Left renal pelvis (tissue), 4 donors: ENCODE measurements at places on chromosomes 4 and X.
A peak's percentile ranks its signal among the peaks of the same experiment; 100 is the strongest.

GRCh38 chr4:35934320-35934981, 309.9 kb downstream of the ARAP2 start:
- peak; percentile 27 for DNase-seq

DNA sequence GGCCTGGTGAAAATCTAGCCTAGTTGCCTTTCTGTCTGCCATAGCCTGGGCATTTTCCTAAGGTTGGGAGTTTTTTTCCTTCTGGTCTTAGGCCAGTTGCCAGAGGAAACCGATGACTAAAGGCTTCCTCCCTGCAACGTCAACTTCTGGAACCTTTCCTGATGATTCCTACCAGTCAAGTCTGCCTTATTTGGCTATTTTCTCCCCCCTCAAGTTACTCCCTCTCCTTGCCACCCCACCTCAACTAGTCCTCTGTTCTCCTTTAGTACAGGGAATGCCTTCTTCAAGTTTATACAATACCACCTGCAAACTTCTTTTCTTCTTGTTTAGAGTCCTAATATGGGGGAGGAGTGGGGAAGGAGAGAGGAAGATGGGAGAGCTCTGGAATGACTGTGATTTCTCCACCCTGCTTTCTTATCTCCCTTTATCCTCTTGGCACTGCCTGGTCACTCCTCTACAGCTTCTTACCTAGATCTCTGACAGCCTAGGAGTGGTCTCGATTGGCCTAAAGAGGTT, 10.6 kb downstream of the MSN start:
- no peak for DNase-seq

- no peak for DNase-seq
Measured at GRCh38 chr4:110515676-110516075, 39.7 kb downstream of the ENPEP start.

- DNase-seq, result no peak
Measured at GRCh38 chr4:5889002-5889696, 3.7 kb downstream of the CRMP1 start.

- DNase-seq, result no peak
Measured at GRCh38 chr4:174349156-174349555, 65.4 kb downstream of the CEP44 start.

DNA sequence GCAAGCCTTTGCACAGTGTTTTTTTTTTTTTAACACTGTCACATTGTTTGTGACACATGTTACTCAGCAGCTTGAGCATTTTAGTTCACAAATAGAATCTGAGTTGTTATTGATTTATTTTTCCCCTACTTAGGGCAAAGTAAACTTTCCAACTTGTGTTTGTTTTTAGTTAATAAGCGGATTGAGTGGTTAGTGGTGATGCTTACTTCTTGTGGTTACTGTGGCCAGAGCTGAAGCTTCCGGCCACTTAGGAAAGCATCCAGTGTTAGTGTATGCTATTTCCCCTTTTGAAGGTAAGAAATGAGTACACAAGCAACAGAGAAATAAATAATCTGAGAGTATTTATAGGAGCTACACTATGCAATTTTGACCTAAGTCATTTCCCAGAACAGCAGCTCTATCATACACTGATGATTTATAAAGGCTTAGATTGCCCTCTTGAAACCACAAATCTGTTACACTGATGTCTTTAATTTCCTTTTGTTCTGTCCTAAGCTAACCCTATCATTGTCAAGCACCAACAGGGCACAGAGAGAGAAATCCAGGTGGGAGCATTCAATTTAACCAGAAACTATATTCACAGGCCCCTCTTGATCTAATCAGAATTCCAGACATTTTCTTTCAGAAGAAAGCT, 2464.6 kb downstream of the PCDH7 start:
- no peak for DNase-seq

GRCh38 chr4:73740353-73740778, at the start of gene CXCL8:
CXCL8 (plus strand) TSS chr4:73740569; CDS start chr4:73740659, 90 bp downstream.
- no peak for DNase-seq

DNA sequence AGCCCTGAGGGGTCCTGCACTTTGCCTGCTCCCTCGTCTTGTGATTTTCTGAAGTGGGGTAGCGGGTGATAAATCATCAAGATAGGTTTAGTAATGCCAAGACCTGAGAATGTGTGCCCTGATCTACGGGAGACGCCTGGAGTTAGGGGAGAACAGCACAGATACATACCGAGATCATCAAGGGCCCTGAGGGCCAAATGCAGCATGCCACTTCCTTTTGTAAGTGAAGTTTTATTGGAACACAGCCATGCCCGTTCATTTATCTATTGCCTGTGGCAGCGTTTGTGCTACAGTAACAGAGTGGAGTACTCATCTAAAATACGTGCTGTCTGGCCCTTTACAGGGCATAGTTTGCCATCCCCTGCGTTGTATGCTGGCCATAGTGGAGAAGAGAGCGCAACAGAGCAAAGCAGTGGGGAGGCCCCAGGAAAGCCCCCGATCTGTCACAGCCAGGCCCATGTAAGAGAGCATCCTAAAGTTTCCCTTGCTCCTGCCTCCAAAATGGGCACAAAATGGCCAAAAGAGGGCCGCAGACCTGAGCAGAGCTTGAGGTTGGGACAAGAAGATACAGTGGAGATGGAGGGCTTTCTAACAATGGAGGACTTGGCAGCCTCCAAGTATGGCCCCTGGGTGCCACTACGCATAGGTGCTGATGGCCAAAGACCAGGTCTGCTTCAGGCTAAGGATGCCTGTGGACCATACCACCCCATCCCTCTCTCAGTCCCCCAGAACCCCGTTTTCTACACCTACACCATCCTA, 167.0 kb downstream of the SMIM20 start:
- no peak for DNase-seq

GRCh38 chr4:150578745-150579501, 3.0 kb upstream of the MAB21L2 start:
- DNase-seq, result no peak

GRCh38 chr4:41294445-41295062, 37.8 kb downstream of the UCHL1 start:
- DNase-seq, result no peak

- DNase-seq, result no peak
Measured at GRCh38 chr4:176436293-176436973, 116.7 kb downstream of the SPCS3 start.

GRCh38 chrX:20664131-20664530, 397.4 kb upstream of the RPS6KA3 start:
- DNase-seq, result no peak

DNA sequence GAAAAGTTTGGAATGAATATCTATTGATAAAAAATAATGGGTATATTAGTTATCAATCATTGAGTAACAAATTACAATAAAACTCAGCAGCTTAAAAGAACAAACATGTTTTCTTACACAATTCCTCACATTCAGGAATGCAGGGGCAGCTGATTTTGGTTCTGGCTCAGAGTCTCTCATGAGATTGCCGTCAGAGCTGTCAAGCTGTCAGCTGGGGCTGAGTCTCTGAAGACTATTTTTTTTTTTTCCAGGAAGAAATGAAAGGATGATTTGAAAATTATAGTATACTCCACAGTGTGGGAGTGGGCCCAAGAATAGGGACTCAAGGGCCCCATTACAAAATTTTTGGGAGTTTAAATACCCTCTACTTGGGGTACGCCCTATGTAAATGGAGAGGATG, 219.1 kb downstream of the GC start:
- no peak for DNase-seq

GRCh38 chrX:69027181-69028005, 137.9 kb downstream of the PJA1 start:
- no peak for DNase-seq

- DNase-seq, result peak; percentile 51
Measured at GRCh38 chr4:40629401-40630334, at the start of gene RBM47. RBM47 (minus strand) TSS chr4:40629864; CDS start chr4:40438893, 190,971 bp downstream.

DNA sequence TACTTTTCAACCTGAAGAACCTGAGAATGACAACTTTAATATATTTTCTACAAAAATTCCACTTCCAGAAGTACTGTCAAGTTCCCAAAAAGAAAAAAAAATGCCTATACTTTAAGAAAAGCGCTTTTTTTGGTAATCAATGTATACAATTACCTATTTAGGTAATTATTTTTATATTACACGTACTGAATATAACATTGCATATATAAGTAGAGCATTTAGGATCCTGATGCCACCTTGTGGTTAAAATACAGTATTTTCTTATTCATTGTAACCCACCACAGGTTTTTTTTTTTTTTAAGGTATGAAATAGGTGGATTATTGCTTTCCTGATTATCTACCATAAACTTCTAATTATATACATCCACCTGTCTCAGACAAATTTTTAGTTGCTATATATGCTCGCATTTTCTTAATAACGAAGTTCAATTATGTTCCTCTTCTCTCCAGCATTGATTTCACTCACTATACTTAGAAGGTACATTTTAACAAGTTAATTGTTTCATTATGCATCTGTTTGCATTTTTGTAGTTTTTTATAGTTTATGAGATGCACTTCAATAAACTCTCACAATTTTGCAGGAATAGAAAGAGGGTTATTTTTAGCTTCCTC, 5.2 kb downstream of the MAP9 start:
- DNase-seq, result no peak

GRCh38 chr4:149781150-149781549, 34.5 kb downstream of the IQCM start:
- no peak for DNase-seq

GRCh38 chr4:76654791-76655190, 219.8 kb downstream of the SHROOM3 start:
- no peak for DNase-seq

DNA sequence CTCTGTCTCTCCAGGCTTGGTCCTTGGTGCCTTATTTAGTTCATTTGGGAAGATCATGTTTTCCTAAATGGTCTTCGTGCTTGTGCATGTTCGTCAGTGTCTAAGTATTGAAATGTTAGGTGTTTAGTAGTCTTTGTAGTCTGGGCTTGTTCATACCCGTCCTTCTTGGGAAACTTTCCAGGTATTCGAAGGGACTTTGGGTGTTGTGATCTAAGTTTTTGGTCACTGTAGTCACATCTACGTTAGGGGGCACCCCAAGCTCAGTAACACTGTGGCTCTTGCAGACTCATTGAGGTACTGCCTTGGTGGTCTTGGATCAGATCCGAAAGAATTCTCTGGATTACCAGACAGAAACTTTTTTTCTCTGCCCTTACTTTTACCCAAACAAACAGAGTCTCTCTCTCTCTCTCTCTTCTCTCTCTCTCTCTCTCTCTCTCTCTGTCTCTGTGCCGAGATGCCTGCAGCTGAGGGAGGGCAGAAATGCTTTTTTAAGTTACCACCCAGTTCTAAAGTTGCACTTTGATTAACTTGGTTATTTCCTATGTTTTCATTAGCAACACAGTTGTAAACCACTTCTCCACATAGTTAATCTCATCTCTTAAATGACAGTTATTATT, 67.6 kb upstream of the SLC7A3 start:
- peak; percentile 20 for DNase-seq

- no peak for DNase-seq
Measured at GRCh38 chrX:134552351-134552750, 92.4 kb downstream of the HPRT1 start.

GRCh38 chr4:36208893-36209473, 35.3 kb downstream of the ARAP2 start:
- DNase-seq, result no peak

DNA sequence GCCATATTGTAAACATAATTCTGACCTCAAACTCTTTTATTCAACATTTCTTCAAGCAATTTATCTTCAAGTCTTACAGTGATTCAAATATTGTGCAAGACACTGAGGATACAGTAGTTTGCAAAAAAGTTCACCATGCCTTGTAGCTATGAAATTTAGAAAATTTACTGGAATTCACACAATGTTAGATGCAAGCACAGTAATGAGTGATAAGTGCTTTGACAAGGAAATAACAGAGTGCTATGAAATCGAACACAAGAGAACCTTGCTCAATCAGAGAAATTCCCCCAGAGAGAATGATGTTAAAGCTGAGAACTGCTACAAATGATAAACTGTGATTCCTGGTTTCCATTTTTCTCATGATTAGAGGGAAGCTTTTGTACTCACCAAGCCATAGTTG, 952.9 kb downstream of the FAT4 start:
- no peak for DNase-seq

- no peak for DNase-seq
Measured at GRCh38 chr4:4311193-4311592, 21.1 kb downstream of the ZBTB49 start.

GRCh38 chr4:10590896-10591295, 93.7 kb downstream of the CLNK start:
- no peak for DNase-seq

GRCh38 chr4:110532901-110533589, 57.1 kb downstream of the ENPEP start:
- DNase-seq, result no peak

GRCh38 chr4:154088741-154089140, 299.9 kb upstream of the SFRP2 start:
- DNase-seq, result no peak

GRCh38 chr4:29375716-29376115, 1344.5 kb upstream of the PCDH7 start:
- no peak for DNase-seq

GRCh38 chrX:118475903-118476302, 19.7 kb upstream of the DOCK11 start:
- DNase-seq, result no peak
